ENCODE measurements at places on chromosomes 12 and 14.

- DNase-seq: no peak
Measured at GRCh38 chr12:131883521-131883900, 10.9 kb upstream of the ULK1 start.

- peak; percentile 33 for DNase-seq
Measured at GRCh38 chr14:24365600-24366412, 2.2 kb upstream of the NFATC4 start.

- DNase-seq: no peak
Measured at GRCh38 chr12:48316491-48316890, 34.2 kb downstream of the ZNF641 start.

- DNase-seq: no peak
Measured at GRCh38 chr14:96235426-96235825, 20.6 kb upstream of the BDKRB1 start.

- DNase-seq: no peak
Measured at GRCh38 chr12:11729439-11730150, 80.1 kb downstream of the ETV6 start.

GRCh38 chr12:109759595-109759994, 46.0 kb downstream of the FAM222A start:
- DNase-seq: no peak

- no peak for DNase-seq
Measured at GRCh38 chr12:115815924-115816323, 461.6 kb downstream of the MED13L start.

DNA sequence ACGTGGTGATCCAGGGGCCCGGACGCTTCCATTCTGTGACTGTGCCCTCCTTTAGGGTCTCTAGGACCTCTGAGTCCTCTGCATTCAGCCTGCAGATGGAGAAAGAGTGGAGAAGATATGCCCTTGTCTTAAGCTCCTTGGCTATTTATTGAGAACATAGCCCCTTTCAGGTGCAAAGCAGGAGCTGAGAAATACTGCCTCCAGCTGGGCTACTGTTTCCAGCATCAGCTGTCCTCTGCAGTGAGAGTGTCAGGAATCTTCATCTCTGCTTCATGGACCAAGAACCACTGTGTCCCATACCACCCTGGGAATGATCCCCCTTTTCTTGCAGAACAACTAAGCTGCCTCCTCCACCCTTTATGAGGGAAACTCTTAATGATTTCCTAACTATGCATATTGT, 47.8 kb upstream of the CEP83 start:
- no peak for DNase-seq
